ENCODE measurements at places on chromosomes 7 and 10. TPM values are rescaled to one million over a fixed set of nuclear protein-coding genes. Genes with fewer than 3 reads are reported as not detected.

Gene NPFFR1
- polyA plus RNA-seq: 0.02 TPM

Gene ASAH2
- 0.32 TPM for polyA plus RNA-seq

Gene SUN1
- 114 TPM for polyA plus RNA-seq

Gene MYOZ1
- polyA plus RNA-seq: 0.74 TPM

Gene ANAPC16
- 186 TPM for polyA plus RNA-seq

Gene NUTM2D
- polyA plus RNA-seq: 1.6 TPM

Gene CDHR1
- polyA plus RNA-seq: 1.4 TPM

Gene CDNF
- polyA plus RNA-seq: 5.2 TPM

Gene GAD2
- not detected for polyA plus RNA-seq

Gene CDHR3
- polyA plus RNA-seq: 2.9 TPM

Gene SHH
- 7.0 TPM for polyA plus RNA-seq

Gene FEZF1
- not detected for polyA plus RNA-seq

Gene CPA2
- polyA plus RNA-seq: 0.94 TPM

Gene RSPH10B
- polyA plus RNA-seq: 0.49 TPM

Gene LRRD1
- polyA plus RNA-seq: 0.22 TPM

Gene CLEC5A
- 1.1 TPM for polyA plus RNA-seq

Gene GPR15LG
- polyA plus RNA-seq: not detected

Gene HPSE2
- 0.10 TPM for polyA plus RNA-seq

Gene TCTN3
- polyA plus RNA-seq: 72.3 TPM

Gene PDZD7
- 3.5 TPM for polyA plus RNA-seq

Gene CPVL
- 8.1 TPM for polyA plus RNA-seq

Gene PDZD8
- 3.0 TPM for polyA plus RNA-seq

Gene FZD1
- 3.3 TPM for polyA plus RNA-seq

Gene IL15RA
- polyA plus RNA-seq: 11.0 TPM

Gene MEOX2
- 0.88 TPM for polyA plus RNA-seq

Gene MKRN1
- 64.0 TPM for polyA plus RNA-seq

Gene KCNIP2
- polyA plus RNA-seq: 8.4 TPM

Gene CDC14C
- polyA plus RNA-seq: not detected

Gene RPEL1
- not detected for polyA plus RNA-seq

Gene ABCC2
- 2.1 TPM for polyA plus RNA-seq

Gene NPY4R
- polyA plus RNA-seq: not detected

Gene CSTF2T
- 9.1 TPM for polyA plus RNA-seq

Gene RBP4
- 4.8 TPM for polyA plus RNA-seq

Gene COL26A1
- 3.4 TPM for polyA plus RNA-seq

Gene TAS2R3
- not detected for polyA plus RNA-seq

Gene PNLIPRP3
- polyA plus RNA-seq: not detected

Gene FAM107B
- polyA plus RNA-seq: 78.9 TPM

Gene CISD1
- 10.5 TPM for polyA plus RNA-seq

Gene ENKUR
- polyA plus RNA-seq: 0.17 TPM

Gene SAMD9
- 11.8 TPM for polyA plus RNA-seq

Gene GDI2
- polyA plus RNA-seq: 48.2 TPM

Gene DENND10
- polyA plus RNA-seq: 10.3 TPM

Gene PDE6C
- not detected for polyA plus RNA-seq

Gene LRRC17
- polyA plus RNA-seq: 4.0 TPM

Gene ITPRIP
- polyA plus RNA-seq: 12.1 TPM

Gene GNAT3
- not detected for polyA plus RNA-seq

Gene CCL24
- not detected for polyA plus RNA-seq

Gene FGL2
- polyA plus RNA-seq: 6.8 TPM

Gene P4HA1
- polyA plus RNA-seq: 9.2 TPM
